ENCODE measurements at places on chromosomes 11 and 22.
A peak's percentile ranks its signal among the peaks of the same experiment; 100 is the strongest.

DNA sequence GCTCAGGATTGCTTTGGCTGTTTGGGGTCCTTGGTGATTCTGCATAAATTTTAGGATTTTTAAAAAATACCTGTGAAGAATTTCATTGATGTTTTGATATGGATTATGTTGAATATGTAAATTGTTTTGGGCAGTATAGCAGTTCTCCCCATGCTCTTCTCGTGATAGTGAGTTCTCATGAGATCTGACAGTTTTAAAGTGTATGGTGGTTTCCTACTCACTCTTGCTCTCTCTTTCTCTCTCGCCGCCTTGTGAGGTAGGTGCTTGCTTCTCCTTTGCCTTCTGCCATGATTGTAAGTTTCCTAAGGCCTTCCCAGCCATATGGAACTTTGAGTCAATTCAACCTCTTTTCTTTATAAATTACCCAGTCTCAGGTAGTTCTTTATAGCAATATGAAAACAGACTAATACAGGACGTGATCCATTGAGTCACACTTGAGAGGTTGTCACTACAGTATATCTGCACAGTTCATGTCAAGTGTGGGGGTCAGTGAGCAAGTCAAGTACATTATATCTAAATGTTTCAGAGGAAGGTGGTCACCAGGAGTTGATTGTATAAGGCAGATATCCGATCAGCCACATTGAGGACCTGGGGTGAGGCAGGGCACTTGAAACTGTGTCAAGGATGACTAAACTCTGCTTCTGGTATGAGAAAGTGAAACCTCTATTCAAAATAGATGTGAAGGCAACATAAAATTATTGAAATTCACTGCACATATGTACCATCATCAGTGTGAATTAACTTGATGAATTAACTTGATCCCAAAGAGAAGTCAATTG is 70.7 kb upstream of the CCDC179 start:
- no peak for DNase-seq

GRCh38 chr11:133269267-133269666 is 263.0 kb downstream of the OPCML start:
- no peak for DNase-seq

GRCh38 chr11:84812471-84812969 is 814.6 kb downstream of the DLG2 start:
- DNase-seq: no peak

DNA sequence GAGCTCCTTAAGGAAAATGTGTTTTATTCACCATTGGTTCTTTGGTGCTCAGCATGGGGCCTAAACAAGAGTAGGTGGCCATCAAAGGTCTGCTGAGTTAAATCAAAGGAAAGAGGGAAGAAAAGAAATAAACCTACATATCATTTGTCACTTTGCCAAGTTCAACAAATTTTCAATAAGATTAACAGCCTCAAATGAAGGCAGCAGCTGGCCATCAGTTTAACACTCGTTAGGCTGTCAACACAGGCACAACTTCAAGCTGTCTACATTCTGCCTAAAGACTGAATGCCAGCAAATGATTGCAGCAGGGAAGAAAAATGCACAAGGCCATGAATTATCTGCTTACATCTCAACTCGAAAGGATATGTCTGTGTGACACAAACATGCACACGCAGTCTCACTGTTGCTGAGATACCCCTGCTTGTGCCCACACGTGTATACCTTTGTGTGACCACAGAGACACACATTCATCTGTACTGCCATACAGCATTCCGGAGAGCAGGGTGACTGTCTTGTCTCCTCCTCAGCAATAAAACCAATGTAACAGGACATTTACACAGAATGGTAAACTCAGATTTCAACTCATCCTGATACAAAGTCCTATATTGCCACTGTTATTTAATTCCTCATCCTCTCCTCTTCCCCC is 40.1 kb downstream of the TRIM66 start:
- DNase-seq: no peak

DNA sequence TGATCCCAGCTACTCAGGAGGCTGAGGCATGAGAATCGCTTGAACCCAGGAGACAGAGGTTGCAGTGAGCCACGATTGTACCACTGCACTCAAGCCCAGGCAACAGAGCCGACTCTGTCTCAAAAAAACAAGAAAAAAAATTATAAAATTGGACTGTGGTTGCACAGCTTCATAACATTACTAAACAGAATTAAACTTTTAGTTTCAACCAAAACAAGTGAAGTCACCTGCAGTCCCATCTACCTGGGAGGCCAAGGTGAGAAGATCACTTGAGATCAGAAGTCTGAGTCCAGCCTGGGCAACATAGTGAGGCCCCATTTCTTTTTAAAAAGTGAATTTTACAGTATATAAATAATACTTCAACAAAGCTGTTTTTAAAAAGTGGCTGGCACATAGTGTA is 47.8 kb upstream of the CD5 start:
- no peak for DNase-seq

GRCh38 chr22:37198258-37199102 is 10.4 kb upstream of the C1QTNF6 start:
- DNase-seq: peak; percentile 72

GRCh38 chr11:120773501-120774031 is 250.3 kb upstream of the TBCEL start:
- no peak for DNase-seq

- no peak for DNase-seq
These were observed 103.3 kb downstream of the SGSM3 start for GRCh38 chr22:40473703-40474102.

DNA sequence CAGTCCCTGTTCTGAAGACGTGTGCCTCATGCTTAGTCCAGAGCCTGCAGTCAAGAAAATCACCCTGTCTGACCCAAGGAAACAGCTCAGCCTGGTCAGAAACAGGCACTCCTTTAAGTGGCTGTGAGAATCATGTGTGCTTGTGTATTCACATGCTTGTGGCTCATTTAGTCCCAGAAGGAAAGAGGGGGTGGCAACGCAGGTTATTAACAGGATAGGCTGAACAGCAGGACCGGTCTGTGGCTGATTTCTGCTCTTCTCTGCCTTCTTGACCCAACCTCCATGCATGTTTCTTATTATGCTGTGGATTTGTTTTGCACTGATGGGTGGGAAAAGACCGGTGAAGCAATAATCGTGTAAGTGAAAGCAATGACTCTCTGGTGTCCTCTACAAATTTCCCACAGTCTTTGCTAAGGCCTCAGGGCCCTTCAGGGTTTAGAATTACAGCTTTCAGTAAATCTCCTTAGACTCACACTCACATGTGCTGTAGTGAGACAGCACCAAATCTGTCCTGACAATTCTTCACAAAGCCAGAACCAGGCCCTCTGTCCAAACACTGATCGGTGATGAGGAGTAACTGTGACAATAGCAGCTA is 288.1 kb downstream of the ETS1 start:
- DNase-seq: peak; percentile 58

DNA sequence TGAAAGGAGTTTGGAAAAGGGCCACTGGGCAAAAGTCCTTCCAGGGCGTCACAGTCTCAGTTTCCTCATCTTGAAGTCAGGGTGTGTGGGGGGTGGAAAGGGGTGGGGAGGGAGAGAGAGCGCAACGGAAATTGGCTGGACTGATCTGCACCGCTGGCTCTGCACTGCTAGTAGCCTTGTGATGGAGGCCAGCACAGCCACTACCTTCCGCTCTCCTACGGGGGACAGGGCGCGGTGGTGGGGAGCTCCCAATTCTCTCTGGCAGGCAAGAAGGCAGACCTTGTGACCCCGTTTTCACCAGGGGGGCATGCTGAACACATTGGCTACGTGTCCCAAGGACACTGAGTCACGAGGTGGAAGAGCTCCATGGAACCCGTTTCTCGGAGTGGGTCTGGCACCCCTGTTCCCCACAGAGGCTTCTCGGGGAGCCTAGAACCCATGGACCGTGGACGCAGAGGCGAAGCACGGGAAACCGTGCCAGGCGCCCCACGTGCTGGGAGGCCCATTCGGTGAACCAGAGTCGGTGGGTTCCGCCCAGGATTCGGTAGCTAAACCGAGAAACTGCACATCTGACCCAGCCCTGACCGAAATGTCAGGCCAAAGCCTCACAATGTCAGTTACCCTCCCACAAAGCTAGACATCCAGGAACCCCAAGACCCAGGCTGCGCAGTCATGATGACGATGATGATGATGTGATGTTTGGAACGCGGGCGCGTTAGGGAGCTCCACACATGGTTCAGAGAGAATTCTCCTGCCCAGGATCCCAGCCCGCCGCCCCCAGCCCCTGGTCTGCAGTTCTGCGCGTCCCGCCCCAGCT is 28.3 kb upstream of the WNT11 start:
- peak; percentile 23 for DNase-seq

All from astrocyte of the spinal cord (primary cell).